ENCODE measurements at places on chromosomes 5 and 9. TPM values are rescaled to one million over a fixed set of nuclear protein-coding genes. Genes with fewer than 3 reads are reported as not detected.

Gene GFI1B
- not detected for total RNA-seq

Gene RLN1
- 0.42 TPM for total RNA-seq

Gene ST6GALNAC4
- total RNA-seq = 42.8 TPM

Gene SLC22A4
- 2.2 TPM for total RNA-seq

Gene ANKRD20A1
- not detected for total RNA-seq

Gene SHISAL2B
- total RNA-seq = not detected

Gene SLC36A3
- total RNA-seq = not detected

Gene OLFML2A
- 0.11 TPM for total RNA-seq

Gene SLC34A1
- total RNA-seq = not detected

Gene RGMB
- total RNA-seq = 40.4 TPM

Gene P4HA2
- 70.4 TPM for total RNA-seq

Gene KLF9
- total RNA-seq = 5.5 TPM

Gene ANKRD18B
- 1.8 TPM for total RNA-seq

Gene PCDHB9
- not detected for total RNA-seq

Gene PTGES2
- total RNA-seq = 75.4 TPM

Gene PAEP
- not detected for total RNA-seq

Gene C5orf46
- total RNA-seq = not detected
